HAP-1 (cell line): ENCODE measurements at places on chromosomes 13 and 19.
A peak's percentile ranks its signal among the peaks of the same experiment; 100 is the strongest.

- no peak for DNase-seq
Observed at GRCh38 chr19:16595097-16595496, 22.9 kb upstream of the SLC35E1 start.

DNA sequence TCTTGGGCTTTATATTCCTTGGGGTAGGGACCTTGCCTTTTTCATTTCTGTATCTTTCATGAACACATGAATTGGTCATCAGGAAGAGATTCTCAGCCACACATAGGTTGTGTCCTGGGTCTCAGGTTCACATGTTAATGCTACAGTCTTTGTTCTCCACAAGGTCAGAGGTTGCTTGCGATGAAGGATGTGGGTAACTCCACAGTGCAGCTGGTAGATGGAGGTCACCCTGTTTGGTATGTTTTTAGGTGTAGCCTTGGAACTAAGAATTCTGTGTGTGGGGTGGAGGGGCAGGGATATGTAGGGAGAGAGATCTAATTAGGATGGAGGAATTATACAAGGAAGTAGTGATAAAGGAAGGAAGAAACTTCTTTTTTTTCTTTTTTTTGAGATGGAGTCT, 23.2 kb downstream of the CEACAM1 start:
- DNase-seq, result no peak

DNA sequence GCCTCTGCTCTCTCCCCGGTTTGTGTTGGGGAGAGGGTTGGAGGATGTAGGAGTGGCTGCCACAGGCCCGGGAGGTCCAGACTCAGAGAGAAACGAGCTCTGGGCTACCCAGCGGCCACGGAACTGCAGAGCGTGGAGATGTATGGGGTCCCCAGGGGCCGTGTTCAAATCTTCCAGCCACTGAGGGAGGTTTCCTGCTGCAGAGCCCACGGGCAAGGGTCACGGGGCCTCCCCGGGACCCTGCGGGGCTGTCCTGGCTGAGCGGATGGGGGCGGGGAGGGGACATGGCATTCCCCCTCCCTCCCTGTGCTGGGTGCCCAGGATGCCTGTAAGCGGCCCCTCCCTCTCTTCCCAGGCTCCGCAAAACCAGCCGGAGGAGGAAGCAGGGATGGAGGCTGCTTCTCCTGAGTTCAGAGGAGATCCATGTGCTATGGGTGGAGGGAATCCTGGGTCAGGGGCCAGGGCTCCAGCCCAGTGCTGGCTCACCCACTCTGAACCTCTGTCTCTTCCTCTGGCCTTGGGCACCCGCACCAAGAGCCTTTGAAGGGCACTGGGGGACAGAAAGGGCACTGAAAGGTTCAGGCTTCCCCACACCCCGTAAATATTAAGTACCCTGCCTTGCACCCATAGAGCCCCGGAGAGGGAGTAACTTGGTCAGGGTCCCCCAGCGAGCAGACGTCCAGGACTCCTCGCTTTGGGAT, 22.6 kb downstream of the SMIM24 start:
- DNase-seq, result no peak

GRCh38 chr19:38917921-38918491, 6.0 kb upstream of the CCER2 start:
- DNase-seq, result no peak

DNA sequence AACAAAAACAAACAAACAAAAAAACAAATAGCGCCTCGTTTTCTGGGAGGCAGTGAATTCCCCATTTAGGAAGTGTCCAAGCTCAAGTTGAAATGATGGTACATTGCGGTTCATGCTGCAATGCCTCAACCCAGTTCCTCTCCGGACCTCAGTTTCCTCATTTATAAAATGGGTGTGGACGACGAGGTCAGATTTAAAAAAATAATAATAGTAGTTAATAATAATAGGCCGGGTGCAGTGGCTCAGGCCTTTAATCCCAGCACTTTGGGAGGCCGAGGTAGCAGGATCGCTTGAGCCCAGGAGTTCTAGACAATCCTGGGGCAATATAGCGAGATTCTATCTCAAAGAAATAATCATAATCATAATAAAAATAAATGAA, 15.5 kb upstream of the ERCC1 start:
- DNase-seq, result no peak

GRCh38 chr19:45406226-45407090, at the start of gene POLR1G:
Gene POLR1G (plus strand): TSS chr19:45406644. CDS start chr19:45406697, 53 bp downstream.
- peak; percentile 88 for DNase-seq

DNA sequence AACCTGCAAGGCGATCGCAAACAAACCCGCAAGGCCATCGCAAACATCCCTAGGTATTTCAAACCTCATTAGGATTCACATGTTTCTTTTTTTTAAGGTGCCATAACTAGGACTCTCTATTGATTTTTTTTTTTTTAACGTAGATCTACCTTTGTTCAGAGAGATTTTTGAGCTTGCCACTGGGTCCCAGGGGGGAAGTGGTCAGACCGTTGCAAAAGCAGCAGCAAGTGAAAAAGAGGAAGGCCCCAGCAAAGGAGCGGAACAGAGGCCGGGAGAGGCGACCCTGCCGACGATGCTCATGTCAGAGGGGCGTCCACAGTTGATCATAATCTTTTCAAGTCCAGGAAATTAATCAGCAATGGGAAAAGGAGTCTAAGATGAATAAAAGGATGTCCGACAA, 32.7 kb upstream of the FLT1 start:
- DNase-seq, result no peak

- DNase-seq, result no peak
Observed at GRCh38 chr13:59684105-59684504, 479.6 kb downstream of the DIAPH3 start.

DNA sequence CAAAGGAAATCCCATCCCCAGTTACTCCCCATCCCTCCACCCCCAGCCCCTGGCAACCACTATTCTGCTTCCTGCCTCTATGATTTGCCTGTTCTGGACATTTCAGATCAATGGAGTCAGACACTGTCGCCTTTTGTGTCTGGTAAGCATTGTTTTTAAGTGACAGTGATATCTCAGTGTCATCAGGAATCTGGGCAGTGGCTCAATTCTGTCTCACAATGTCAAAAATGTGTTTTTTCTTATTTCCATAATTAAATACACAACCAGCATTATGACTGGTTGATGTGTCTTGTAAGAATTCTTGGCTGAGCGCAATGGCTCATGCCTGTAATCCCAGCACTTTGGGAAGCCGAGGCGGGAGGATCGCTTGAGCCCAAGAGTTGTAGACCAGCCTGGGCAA, 20.2 kb upstream of the PGLS start:
- DNase-seq, result no peak

DNA sequence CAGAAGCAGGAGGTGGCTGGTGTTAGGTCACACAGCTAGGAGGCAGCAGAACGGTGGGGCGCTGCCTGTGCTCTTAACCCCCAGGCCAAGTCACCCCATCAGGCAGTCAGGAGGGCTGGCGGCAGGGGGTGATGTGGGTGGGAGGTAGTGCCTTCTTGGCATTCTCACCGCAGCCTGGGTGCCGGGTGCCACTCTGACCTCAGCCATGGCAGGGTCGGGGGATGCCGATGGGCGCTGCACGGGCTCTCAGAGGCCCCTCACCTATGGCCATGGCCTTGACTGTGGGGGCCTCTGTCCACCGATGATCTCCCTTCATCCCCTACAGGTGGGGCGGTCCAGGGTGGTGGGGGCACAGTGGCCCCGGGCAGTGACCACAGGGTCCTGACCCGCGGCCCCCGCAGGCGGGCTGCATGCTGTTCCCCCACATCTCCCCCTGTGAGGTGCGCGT, 5.6 kb downstream of the PTOV1 start:
- DNase-seq, result no peak

DNA sequence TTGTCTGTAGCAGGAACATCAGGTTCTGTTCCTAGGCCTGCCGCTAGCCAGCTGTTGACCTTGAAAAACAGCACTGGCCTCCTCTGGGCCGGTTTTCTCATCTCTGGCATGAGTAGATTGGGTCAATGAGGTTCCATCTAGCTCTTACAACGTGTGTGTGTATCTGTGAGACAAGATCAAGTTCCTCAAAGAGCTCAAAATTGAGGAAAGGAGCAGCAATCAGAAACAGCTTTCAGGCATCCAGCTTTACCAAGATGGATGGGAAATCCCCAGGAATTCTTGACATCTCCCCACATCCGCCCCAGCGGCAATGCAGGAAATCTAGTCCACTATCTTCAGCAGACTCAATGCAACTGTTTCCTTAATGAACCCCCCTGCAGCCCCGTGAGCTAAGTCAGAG, 4.9 kb downstream of the FLT1 start:
- no peak for DNase-seq

- no peak for DNase-seq
Observed at GRCh38 chr13:84609716-84610115, 727.4 kb upstream of the SLITRK1 start.

- no peak for DNase-seq
Observed at GRCh38 chr13:70844391-70845108, 736.3 kb upstream of the KLHL1 start.

DNA sequence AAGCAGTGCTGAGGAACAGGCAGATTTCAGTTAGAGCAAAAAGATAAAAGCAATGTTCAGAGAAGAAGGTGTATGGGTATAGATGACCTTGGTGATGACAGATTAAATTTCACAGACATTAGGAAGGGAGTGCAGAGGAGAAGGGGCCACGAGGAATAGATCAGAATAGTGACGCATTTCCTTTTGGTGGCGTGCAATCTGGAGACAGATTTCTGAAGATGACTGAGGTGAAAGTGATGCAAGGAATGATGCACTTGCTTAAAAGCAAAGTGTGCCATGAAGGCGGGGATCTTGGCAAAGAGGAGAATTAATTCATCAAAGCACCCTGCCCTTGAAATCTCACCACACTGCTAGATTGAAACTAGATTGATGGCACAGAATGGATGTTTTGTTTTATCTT, 202.4 kb downstream of the ITGBL1 start:
- DNase-seq, result no peak

- no peak for DNase-seq
Observed at GRCh38 chr13:75628801-75629200, 7.3 kb upstream of the LMO7 start.

DNA sequence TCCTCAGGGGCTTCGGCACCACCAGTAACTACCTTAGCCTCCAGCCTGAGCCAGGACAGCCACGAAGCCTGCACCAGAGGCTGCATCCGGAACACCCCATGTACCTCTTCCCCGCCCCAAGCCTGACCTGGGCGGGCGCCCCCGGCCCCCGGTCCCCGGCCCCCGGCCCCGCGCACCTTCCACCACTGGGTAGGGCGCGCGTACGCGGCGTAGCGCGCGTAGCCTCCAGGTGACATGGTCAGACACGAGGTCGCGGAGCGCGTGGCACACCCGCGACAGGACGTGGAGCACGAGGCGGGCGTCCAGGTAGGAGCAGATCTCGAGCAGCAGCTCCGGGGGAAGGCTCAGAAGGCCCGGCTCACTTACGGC, 450 bp downstream of the FBXW9 start:
- no peak for DNase-seq

DNA sequence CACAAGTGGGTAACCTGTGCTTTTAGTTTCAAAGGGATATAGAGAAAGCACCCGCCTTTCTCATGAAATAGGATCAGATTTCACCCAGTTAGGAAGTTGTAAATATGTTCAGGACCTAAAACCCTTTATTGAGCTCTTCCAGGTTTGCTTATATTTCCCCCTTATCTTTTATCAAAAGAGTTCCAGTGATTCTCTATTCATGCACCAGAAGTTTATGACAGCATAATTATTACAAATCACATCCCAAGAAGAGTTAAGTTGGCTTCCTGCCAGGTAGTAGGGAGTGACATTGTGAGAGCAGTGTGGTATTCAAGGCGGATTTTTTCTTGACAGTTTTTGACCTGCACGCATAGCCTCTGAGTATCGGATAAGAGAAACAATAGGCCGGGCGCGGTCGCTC, 190.3 kb downstream of the STK24 start:
- no peak for DNase-seq

GRCh38 chr19:46880431-46880830, 19.6 kb downstream of the ARHGAP35 start:
- no peak for DNase-seq

- DNase-seq, result no peak
Observed at GRCh38 chr19:21586311-21587116, 81.1 kb downstream of the ZNF429 start.

DNA sequence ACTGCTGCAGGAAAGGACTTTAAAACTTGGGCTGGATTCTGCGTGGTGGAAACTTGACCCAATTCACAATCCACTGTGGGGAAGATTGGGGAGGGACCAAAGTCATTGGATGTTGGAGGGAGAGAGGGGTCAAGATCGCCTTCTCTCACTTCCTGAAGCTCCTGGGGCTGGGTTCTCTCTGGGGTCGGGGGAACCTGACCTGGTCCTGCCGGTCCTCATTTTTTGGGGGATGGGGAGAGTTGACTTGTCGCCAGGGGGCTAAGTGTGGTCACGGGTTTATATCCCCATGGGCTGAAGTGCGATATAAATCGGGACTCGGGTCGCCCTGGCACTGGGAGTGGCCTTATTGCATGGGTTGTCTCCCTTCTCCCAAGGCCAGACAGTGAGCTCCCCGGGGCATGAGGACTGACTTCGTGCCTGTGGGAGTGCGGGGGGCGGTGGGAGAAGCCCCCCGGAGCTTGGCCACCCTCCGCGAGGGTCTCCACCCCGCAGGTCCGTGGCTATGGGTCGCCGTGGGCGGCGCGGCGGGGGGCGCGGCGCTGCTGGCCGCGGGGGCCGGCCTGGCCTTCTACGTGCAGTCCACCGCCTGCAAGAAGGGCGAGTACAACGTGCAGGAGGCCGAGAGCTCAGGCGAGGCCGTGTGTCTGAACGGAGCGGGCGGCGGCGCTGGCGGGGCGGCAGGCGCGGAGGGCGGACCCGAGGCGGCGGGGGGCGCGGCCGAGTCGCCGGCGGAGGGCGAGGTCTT, 6.3 kb downstream of the ICAM5 start:
- DNase-seq, result no peak

DNA sequence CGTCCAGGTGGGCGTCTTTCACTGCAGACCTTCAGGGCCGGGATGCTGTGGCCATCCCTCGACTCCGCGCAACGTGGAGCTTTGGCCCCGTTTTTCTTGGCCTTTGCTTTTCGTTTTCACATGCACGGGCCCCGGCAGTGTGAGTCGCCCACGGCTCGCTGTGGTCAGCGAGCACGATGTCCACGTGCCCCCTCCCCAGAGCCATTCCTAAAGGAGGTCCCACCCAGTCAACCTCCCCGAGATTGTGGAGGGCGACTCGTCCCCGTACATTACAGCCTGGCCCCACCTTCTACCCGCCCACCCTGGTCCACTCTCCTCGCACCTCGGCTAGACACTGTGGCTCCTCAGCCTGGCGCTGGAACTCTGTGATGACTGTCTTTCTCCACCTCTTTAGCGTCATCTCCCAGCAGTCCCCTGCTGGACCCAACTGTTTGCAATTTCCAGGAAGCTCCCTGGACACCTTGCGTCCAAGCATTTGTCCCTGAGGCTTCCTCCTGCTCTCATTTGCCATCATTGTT, 405 bp downstream of the ZNF446 start:
- no peak for DNase-seq

GRCh38 chr19:2251106-2252054, 2.3 kb downstream of the AMH start:
- no peak for DNase-seq

GRCh38 chr13:29479716-29480492, 115.6 kb downstream of the SLC7A1 start:
- no peak for DNase-seq

DNA sequence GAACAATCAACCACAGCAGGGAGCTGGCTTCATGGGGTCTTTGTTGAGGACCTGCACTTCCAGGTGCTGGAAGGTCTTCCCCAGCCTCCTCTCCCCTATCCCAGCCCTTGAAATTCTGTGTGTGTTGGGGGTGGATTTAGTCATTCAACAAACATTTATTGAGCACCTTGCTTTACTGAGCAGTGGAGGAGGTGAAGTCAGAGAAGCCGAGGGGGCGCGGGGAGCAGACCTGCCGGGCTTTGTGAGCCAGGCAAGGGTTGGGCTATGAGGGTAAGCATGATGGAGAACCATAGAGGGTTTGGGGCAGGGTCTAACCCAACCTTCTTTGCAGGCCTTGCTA, 3.5 kb upstream of the C19orf85 start:
- DNase-seq, result no peak

- no peak for DNase-seq
Observed at GRCh38 chr19:41799444-41800000, 3.1 kb downstream of the CEACAM3 start.
